SW 1271 (cell line): ENCODE measurements at places on chromosomes 13 and 19.

- DNase-seq: no peak
Observed at GRCh38 chr19:45906221-45906620, 3.8 kb upstream of the MYPOP start.

GRCh38 chr19:3822683-3823349 lies 36.6 kb upstream of the MATK start:
- DNase-seq: no peak

- no peak for DNase-seq
Observed at GRCh38 chr19:2110822-2111221, 14.1 kb downstream of the IZUMO4 start.

DNA sequence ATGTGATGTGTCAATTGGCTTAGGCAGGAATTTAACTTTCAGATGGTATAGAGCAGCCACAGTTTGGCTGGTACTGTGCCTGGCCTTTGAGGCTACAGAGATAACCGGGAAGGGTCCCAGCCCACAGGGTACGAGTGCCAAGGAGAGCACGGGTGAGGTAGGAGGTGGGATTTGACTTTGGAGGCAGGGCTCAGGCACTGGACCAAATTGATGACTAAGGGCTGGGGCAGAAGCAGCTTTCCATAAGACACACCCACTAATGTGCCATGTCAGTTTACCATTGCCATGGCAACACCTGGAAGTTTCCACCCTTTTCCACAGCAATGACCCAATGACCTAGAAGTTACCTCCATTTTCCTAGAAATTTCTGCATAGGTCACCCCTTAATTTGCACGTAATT lies 466.2 kb downstream of the TSHZ3 start:
- DNase-seq: no peak

DNA sequence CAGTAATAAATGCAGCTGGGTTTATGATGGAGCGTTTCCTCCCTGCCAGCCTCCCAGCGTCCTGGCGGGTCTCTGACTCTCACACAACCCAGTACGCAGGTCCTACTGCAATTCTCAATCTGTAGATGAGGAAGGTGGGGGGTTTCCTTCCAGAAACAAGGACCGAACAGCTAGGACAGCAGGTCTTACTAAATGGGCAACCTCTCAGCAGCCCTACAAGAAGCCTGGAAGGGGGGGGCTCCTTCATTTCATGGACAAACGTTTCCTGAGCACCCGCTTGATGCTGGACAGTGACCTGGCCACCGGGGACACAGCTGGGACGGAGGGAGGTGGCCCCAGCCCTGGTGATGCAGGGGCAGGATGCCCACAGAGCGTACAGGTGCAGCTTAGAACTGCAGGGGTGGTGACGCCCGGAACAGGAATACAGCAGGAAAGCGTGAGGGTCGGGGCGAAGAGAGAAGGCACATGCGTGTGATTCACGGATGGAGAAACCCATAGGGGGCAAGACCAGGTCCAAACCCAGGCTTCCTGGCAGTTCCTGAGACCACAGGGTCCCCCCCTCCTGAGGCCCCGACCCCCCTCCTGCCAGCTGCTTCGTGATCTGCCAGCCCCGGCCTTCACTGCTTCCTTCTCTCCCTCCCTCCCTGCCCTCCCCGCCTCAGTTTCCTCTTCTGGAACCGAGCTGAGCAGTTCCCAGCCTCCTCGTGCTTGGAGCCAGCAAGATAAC lies 732 bp upstream of the C2CD4C start:
- no peak for DNase-seq

GRCh38 chr13:36736119-36736726 lies 62.4 kb downstream of the SERTM1 start:
- DNase-seq: peak; percentile 49

DNA sequence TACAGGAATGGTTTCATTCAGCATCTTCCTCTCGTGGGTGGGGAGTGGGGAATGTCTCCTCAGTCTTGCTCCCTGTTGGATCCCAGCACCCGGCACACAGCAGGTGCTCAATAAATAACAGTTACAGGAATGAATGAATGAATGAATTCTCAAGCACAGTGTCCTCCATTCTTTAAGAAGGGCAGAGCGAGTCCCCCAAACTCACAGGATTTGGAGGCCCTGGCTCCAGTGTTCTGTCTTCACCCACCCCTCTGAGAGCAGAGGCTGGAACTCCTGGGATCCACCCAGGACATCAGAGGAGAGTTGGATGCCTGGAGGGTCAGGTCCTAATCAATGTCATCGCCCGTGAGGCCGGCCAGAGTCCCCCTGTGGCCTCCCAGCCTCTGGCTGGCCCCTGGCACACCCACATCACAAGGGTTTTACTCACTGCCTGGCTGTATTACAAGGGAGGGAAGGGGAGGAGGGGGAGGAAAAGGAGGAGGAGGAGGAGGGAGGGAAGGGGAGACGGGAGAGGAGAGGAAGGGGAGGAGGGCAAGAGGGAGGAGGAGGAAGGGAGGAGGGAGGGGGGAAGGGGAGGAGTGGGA lies 8.7 kb upstream of the CREB3L3 start:
- DNase-seq: peak; percentile 79

DNA sequence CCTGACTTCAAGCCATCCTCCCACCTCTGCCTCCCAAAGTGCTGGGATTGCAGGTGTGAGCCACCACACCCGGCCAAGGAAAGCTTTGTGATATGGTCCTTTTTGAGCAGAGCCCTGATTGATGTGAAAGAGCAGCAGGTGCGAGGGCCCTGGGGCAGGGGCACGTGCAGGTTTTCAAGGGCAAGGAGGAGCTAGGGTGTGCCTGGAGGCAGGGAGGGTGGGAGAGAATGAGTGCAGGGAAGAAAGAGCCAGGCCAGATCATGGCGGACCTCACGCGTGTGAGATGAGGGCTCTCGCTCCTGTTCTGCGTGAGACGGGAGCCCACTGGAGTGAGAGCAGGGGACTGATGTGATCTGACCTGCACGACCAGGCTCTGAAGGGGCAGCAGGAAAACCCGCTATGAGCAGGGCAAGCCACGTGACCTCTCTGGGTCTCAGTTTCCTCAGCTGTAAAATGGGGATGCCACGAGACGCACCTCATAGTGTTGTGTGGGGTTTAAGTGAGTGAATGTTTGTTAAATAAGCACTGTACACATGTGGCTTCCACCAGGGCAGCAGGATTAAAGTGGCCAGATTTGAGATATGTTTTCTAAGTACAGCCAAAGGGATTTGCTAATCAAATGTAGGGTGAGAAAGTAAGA lies 25.8 kb downstream of the FAAP24 start:
- DNase-seq: no peak

- no peak for DNase-seq
Observed at GRCh38 chr19:54164369-54165068, 5.0 kb upstream of the LENG1 start.

GRCh38 chr13:59527500-59527899 lies 636.2 kb downstream of the DIAPH3 start:
- no peak for DNase-seq

DNA sequence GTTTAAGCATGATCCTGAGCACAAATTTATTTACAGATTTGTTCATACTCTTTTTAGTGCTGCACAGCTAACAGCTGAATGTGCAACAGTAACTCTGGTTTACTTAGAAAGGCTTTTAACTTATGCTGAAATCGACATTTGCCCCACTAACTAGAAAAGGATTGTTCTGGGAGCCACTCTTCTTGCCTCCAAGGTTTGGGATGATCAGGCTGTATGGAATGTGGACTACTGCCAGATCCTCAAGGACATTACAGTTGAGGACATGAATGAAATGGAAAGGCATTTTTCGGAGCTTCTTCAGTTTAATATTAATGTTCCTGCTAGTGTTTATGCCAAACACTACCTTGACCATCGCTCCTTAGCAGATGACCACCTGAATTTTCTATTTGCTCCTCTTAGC lies 16.0 kb downstream of the ZNF100 start:
- DNase-seq: no peak

- DNase-seq: no peak
Observed at GRCh38 chr19:41701401-41702075, 6.9 kb upstream of the CEACAM5 start.

DNA sequence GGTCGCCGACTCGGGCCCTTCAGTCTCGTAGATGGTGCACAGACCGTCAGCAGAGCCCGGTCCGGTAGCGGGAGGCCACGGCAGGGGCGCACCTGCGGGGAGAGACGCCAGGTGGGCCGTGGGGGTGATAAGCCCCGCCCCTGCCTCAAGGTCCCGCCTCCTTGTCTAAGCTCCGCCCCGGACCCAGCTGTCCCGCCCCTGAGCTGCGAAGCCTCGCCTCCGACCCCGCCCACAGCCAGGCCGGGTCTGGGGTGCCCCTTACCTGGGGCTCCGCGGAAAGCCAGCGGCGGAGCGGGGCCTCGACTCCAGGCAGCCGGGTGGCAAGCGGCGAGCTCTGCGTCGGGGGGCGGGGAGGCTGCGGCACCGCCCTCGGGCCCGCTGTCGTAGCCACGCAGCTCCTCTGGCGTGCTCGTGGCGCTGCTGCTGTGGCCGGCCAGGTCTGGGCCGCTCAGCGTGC lies 4.7 kb downstream of the PRR36 start:
- DNase-seq: no peak

DNA sequence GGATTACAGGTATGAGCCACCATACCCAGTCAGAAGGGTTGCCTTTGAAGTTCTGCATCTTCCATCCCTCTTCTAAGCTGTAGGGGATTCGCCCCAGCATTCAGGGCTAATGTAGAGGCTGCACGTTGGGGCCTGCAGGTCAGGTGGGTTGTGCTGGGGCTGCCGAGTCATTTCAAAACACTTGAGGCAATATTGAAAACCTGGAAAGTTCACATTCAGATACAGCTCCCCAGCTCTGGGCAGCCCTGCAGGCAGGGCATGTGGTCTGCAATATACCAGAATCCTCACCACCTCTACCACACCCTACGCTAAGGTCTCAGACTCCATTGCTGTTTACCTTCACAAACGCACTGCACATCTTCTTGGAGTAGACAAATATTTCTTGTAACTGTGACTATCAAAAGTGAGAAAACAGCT lies 24.6 kb downstream of the CCNE1 start:
- DNase-seq: no peak

DNA sequence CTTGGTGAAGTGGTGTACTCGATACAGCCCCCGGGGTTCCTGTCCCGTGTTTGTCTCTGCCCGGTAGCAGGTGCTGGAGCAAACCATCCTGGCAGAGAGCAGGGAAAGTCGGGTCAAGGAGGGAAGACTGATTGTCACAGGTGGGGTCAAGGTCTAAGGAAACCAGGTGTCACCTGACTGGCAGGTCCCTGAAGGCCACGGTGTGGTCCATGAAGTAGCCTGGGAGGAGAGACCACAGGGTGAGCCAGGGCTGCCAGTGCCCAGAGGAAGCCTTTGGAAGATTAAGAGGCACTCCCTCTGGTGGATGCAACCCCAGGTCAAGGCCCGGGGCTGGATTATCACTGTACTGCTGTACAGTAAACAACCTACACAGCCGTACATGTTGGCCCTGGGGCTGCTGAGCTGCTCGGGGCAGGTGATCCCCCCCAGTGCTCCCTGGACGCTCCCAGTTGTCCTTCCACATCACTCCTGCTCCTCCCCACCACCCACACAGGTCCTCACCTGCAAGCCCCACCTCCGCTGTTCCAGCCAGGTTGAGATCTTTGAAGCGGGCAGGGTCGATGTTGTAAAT lies 6.0 kb upstream of the CCER2 start:
- no peak for DNase-seq

- DNase-seq: peak; percentile 24
Observed at GRCh38 chr13:52158629-52159158, 703 bp downstream of the NEK3 start.

DNA sequence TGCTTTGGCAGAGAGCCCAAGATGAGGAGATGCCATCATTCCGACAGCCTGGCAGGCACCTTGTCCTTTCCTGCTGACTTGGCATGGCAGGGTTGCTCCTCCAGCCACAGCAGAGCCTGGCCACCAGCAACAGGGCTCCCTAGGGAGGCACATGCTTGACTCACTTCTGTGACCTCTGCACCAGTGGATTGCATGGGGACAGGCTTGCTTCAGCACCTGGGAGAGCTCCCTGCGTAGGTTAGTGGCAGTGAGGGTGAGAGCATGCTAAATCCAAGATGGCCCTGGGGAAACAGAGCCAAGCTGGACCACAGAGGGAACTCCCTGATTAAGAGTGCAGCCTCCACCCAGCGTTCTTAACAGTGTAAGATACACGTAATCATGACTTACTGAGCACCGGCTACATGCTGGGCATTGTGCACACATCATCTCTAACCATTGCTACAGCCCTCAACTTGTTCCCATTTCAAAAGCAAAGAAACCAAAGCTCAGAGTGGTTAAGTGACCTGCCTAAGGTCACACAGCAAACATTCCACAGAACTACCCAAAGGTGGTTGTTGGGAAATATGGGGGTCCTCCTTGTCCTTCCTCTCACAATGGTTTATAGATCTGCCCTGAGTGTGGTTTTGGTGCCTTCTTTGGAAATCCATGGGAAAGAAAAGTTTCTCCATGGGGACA lies 116.6 kb upstream of the UQCRFS1 start:
- no peak for DNase-seq

DNA sequence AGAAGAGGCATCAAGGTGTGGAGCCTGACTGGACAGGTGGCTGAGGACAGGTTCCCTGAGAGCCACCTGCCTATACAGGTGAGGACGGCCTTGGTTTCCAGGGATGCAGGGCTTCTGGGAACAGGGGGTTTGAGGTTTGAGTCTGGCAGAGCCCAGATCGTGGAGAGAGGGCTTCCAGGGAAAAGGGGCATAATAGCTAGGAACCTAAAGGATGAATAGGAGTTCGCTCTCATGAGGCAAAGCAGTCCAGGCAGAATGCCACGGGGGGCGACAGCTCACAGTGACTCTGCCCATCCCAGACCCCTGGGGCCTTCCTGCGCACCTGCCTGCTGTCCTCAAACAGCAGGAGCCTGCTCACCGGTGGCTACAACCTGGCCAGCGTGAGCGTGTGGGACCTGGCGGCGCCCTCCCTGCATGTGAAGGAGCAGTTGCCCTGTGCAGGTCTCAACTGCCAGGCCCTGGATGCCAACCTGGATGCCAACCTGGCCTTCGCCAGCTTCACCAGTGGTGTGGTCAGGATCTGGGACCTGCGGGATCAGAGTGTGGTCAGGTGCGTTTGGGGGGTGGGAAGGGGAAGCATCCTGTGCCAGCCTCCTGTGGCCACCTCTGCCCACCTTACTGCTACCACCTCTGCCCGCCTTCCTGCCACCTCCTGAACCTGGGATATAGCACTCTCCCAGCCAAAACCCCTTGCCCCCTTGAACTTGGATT lies 12.0 kb downstream of the TLE6 start:
- DNase-seq: no peak

- no peak for DNase-seq
Observed at GRCh38 chr19:15280915-15281683, 48.9 kb upstream of the EPHX3 start.
